ENCODE measurements at places on chromosomes 1 and 21.

- no peak for DNase-seq
Measured at GRCh38 chr1:34122080-34122932, 42.7 kb downstream of the CSMD2 start.

- DNase-seq, result no peak
Measured at GRCh38 chr1:179709841-179710329, 33.2 kb upstream of the FAM163A start.

- no peak for DNase-seq
Measured at GRCh38 chr1:178310685-178311105, 186.1 kb downstream of the CLEC20A start.

DNA sequence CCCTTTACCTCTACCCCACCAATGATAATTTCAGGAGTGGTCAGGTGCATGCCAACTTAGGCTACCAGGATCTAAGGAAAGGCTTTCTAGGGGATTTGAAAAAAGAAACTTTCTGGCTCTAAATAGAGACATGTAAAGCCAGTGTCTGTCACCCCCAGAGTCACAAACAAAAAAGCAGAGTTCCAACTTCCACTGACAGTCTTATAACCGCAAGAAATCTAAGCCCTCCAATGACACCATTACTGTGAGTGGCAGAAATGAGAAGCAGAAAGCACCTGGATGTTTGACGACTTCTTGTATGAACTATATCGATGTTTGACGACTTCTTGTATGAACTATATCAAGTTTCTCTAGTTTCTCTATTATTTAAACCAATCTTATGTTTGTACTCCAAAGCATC is 6.0 kb downstream of the DENND1B start:
- no peak for DNase-seq

DNA sequence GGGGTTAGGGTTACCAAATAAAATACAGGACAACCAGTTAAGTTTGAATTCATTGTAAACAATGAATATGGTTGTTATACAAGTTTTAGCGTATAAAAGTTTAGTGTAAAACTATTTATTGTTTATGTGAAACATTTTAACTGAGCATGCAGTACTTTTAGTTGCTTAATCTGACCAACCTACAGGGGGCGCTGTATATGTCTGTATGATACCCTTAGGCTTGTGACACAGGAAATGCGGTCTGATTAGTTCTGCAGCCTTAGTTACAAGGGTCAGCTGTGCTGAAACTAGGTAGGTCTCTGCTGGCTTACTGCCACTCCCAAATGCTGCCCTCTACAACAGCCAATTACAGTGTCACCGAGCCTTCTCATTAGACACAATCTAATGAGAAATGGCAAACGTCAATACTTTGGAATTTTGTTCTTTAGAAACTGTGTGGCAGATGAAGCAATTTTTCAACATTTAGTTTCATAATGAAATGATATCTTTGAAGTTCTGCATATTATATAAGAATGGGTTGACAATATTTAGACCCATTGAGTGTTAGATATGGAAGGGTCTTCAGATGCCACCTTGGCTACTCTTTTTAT is 56.2 kb downstream of the NTNG1 start:
- no peak for DNase-seq
